ENCODE measurements at places on chromosomes 3 and 15. TPM values are rescaled to one million over a fixed set of nuclear protein-coding genes. Genes with fewer than 3 reads are reported as not detected.

The CDC25A gene
- 10.9 TPM for total RNA-seq

The NPAP1 gene
- not detected for total RNA-seq

The ADGRG7 gene
- not detected for total RNA-seq

The HYAL3 gene
- total RNA-seq, result 7.8 TPM

The ERICH6 gene
- not detected for total RNA-seq

The ZNF80 gene
- total RNA-seq, result not detected

The SLCO3A1 gene
- 24.7 TPM for total RNA-seq

The CKMT1A gene
- 3.3 TPM for total RNA-seq

The LYZL4 gene
- not detected for total RNA-seq

The CFAP100 gene
- not detected for total RNA-seq

The TM6SF1 gene
- 0.10 TPM for total RNA-seq

The IQCF5 gene
- not detected for total RNA-seq

The MORC1 gene
- not detected for total RNA-seq

The STRA6 gene
- 63.6 TPM for total RNA-seq

The PFKFB4 gene
- total RNA-seq, result 14.0 TPM

The CCDC71 gene
- total RNA-seq, result 10.1 TPM

The APEH gene
- total RNA-seq, result 59.0 TPM

The CACNA2D2 gene
- 0.28 TPM for total RNA-seq

The ITIH1 gene
- total RNA-seq, result not detected

The GOLGA6C gene
- total RNA-seq, result not detected

The HRG gene
- not detected for total RNA-seq

The SOX14 gene
- total RNA-seq, result not detected

The ZNF662 gene
- total RNA-seq, result not detected

The RASGRF1 gene
- 0.42 TPM for total RNA-seq

The FSTL1 gene
- total RNA-seq, result 65.7 TPM

The ZNF620 gene
- 2.3 TPM for total RNA-seq

The PARP15 gene
- total RNA-seq, result not detected

The KBTBD13 gene
- total RNA-seq, result not detected

The SCN11A gene
- not detected for total RNA-seq
